ENCODE measurements at places on chromosomes 1 and 21.

DNA sequence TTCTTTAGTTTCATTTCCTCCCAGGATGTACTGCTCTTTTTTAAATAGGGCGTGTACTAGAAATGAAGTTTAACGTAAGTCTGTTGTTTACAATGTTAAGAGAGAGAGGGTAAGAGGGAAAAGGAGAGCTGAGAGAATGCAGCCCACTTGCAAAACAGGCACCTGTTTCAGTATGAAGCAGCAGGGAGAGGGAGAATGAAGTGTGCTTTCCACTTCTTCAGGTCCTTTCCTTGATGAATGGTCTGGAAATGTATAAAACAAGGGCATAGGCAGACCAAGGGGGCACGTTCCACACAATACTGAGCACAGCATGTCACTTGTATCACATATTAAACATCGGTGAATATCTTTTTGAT, 2.0 kb downstream of the KCNA3 start:
- DNase-seq = no peak

DNA sequence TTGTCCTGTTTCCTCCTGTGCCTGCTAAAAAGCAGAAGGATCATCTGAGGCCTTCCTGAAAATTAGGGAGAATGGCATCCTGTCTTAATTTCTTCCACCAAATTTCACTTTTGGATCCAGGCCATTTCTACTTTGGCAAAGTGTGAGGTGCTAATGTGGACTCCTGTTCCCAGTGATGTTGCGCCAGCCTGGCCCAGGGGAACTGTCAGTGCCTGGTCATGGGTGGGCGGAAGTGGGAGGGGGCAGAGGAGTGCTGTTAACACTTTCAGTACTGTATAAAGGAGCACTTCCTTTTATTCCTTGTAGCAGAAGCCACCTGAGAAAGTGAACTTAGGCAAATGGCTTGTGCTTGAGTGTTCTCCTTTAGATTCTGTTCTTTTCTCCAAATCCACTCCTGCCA, 19.9 kb downstream of the ELAPOR1 start:
- no peak for DNase-seq

GRCh38 chr1:170731566-170732251, 67.8 kb downstream of the PRRX1 start:
- no peak for DNase-seq

DNA sequence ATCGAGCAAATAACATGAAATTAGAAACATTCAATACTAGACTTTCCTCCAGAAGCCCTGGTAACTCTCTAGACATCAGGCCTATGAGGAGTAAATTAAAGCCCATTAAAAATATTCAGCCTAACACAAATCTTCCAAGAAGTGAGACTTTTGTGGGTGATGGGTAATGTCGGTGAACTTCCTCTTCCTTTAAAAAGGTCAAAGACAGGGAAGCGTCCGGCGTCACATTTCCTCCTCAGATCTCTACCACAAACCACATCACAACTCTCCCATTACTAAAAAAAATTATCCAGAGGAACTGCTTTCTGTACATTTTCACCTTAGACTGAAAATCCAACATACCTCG, 1.4 kb downstream of the EIF4G3 start:
- no peak for DNase-seq

- DNase-seq = no peak
Measured at GRCh38 chr1:31441970-31442647, 29.1 kb downstream of the SERINC2 start.

DNA sequence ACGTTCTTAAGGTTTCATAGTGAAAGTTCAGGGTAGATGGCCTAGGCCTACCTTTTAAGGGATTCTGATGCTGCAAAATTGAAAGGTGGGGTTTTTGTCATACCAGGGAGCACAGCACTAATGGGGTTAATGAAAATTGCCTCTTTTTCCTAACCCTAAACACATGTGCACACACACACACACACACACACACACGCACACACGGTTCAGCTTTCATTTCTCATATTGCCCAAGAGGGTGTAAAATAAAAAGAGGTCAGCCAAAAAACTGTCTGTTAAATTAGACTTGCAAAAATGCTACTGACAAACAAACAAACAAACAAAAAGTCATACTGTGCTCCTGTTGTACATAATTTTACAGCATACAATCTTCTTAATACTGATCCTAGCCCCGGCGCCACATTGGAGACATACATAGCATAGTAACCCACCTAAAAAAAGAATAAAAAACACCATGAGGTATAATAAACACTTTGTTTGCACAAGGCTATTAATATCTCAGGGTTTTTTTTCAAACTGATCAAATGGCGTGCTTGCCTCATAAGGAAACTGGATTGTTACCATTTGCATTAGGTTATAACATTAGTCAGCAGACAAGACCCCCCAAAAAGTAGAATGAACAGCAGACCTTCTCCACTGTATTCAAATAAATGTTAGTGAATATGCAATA, 69.1 kb downstream of the TGFB2 start:
- no peak for DNase-seq

DNA sequence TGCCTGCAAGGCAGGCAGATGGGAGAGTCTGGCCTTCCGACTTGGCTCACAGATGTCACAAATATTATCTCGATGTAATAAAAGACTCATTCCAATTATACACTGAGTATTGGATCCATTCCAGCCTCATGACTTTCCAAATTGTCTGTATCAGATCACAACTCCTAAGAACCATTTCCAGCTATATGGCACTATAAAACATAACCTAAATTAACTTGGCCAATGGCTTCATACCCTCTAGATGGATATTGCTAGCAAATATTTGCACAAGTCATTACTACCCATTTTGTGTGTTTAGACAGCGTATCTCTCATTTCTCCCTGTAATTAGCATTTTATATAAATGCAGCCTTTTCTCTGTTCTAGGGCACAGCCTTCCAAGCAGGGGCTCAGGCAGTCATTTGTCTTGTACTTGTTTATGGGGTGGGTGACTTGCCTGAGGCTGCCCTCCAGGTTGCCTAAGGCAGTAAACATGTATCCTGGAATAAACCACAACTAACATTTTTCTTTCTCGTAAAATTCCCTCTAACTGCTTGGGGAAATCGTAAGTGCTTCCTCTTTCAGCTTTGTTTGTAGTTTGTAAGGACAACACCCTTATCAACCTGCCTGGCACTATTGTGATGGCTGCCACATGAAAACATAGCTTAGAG, 70.6 kb upstream of the KCNJ6 start:
- no peak for DNase-seq

GRCh38 chr1:100565937-100566699, 28.2 kb downstream of the GPR88 start:
- no peak for DNase-seq

DNA sequence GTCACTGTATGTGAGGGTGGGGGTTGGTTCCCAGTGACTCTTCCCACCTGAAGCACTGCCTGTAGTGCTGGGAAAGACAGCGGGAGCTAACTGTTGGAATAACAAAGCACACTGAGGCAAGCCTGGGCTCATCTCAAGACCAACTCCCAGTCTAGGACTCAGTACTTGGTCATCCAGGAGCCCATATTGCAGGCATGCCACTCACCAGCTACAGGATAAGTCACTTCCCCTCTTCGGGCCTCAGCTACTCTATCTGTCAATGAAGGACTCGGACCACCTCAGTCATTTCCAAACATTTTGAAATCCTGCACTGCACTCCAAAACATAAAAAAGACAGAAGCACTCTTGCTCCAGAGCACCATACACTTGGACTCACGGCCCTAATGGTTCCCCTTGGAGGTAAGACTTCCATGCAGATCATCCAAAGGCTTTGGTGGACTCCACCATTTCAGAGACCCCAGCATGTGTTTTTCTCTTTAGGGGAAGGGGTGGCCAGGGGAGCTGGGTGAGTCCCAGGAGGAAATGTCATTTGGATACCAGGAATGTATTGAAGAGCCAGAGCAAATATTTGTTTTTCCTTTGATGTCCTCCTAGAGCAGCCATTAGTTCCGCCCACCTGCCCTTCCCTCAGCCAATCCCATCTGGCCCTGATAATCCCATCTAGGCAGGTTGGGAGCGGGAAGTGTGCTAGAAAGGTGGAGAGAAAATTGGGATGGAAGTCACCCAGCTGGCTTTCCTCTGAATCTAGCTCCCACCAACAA, 3.1 kb downstream of the NUAK2 start:
- DNase-seq = no peak

- DNase-seq = no peak
Measured at GRCh38 chr1:27634985-27635367, at the start of gene FGR. TSS of gene FGR (minus strand) at chr1:27635185. CDS start at chr1:27623916, 11,269 bp downstream.

DNA sequence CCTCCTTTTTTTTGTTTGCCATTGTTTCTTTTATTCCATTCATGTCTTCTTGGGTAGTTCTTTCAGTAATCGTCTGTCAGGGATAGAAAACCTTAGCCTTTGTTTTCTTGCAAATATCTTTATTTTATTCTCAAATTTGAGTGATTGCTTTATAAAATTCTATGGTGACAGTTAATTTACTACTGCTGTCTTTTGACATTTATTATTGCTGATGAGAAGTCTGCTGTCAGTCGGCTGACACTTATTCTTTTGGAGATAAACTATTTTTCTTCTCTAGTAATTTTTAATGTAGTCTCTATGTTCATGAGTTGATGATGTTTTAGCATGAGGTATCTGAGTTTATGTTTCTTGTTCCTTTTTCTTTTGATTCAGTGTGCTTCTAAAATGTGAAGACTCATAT, 983.8 kb downstream of the TTLL7 start:
- no peak for DNase-seq

DNA sequence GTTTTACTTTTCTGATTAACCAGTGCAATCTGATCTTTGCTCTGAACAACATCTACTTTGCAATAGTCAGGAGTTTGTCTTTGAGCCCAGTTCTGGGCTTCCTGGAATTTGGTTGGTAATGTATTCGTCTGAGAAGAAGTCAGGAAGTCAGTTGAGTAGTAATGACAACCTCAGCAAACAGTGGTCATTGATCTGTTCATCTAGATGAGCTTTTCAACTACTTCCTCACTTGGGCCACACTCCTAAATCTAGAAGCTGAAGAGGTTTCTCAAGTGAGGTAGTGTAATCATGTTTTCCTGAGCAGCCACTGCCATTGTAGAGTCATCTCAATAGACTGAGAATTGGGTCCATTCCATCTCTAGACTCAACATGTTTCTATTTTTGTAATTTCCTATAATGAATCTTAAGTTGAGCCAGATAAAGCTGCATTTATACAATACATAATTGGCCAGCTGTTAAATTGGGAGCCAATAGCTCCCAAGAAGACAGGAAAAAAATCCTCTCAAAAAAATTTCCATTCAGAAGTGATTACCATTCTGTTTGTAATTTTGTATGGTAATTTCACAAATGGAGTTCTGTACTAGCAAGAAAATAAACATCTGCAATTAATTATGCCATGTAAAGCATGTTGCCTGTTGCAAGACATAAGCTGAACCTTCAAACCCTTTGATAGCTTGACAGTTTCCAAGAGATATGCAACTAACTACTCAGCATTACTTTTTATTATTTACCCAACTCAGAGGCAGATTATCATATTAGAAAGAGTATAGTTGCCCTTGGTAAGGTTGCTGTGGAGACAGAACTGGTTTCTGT, 49.6 kb downstream of the WDR64 start:
- no peak for DNase-seq

DNA sequence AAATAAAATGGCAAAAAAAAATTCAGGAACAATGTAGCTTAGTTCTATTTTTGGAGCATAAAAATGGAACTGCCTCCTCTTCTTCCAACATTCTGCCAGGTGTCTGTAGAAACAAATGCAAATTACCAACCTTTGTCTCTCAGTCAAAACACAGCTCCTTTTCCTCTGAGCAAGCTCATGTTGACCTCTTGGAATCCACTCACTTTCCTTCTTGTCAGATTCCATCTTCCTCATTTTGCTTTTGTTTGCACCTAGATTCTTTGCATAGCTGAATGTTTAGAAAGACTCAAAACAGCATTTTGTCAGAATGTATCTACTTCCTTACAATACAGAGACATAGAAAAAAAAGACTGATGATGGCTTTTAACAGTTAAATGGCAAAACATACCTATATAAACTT, 178.2 kb downstream of the ADGRL2 start:
- no peak for DNase-seq

DNA sequence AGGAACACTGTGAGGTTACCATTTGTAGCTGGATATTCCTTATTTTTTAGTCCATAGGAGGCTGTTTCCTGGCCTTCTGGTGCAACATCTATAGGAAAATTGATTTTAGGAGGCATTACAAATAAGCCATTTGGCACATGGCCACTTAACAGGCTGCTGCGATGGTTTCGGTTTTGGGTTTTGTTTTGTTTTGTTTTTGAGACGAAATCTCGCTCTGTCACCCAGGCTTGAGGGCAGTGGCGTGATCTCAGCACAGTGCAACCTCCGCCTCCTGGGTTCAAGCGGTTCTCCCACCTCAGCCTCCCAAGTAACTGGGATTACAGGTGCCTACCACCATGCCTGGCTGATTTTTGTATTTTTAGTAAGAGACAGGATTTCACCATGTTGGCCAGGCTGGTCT, 20.1 kb upstream of the LRRC8D start:
- DNase-seq = no peak

- DNase-seq = no peak
Measured at GRCh38 chr21:22885079-22885478, 1886.9 kb downstream of the NCAM2 start.

DNA sequence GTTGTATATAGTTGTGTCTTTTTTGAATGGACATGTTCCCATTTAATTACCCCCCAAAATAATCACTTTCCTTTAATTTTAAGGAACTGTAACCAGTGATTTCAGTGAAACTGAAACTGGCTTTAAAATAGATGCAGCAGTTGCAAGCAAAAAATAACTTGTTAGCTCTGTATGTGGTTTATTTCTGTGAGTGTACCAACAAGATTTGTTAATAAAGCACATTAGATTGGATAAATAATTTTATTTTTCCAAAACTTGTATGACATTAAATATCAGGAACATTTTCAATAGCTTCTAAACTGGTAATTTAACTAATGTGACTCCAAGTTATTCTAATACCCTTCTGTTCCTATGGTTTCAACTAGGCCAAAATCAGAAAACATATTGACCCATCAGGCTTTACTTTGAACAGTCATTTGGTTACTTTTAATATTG, 184.3 kb upstream of the CACYBP start:
- DNase-seq = no peak

DNA sequence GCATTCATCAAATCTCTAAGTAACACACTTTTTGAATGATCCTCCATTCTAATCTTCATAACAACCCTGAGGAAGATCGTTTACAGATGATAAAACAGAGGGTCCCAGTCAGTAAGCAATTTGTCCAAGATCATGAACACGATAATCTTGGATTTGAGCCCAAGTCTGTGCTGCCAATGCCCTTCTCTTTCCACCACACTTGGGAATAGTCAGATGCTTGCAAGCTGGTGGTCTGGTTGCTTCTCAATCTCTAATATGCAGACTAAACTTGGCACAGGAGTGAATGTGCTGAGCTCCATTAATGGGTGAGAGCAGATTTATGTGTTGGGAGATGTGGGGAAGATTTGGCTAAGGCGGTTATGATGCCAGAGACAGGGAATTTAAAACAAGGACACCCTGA, 430.6 kb upstream of the DAB1 start:
- no peak for DNase-seq

- no peak for DNase-seq
Measured at GRCh38 chr1:57384901-57385300, 39.0 kb downstream of the DAB1 start.
